ENCODE measurements at places on chromosomes 3 and 15.

DNA sequence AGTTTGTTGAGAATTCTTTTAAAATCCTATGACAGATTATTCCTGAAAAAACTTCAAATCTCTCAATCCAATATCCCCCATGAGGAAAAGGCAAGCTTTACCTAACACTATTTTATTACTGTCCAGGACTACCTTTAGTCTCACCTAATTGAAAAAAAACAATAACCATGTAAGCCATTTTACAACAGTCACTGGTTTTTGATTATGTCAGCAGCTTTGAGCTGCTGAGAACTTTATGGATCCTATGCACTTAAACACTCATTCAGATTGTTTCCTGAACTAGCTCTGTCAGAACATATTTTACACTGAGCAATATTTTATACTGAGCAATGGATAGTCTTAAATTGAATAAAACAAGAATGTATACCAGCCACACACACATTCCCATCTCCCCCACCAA, 79.9 kb downstream of the ZBBX start:
- no peak for DNase-seq

DNA sequence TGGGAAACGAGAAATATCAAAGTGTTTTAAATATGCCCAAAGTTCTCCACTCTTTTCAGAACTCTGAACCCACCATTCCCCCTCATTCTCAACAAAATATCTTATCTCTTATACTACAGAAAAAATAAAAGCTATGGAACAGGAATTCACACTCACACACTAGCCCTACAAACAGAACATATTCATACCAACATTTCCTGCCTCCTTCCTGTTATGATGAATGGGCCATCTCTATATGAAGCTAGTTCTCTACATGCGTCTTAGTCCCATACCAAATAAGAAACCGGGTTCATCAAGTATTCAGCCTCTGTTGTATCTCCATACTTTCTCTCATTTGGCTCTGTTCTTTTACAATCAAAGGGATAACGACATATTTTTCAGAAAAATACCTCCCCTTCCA, 72.6 kb downstream of the PLSCR2 start:
- no peak for DNase-seq

- no peak for DNase-seq
Measured at GRCh38 chr3:123286308-123287023, 84.7 kb downstream of the SEC22A start.

DNA sequence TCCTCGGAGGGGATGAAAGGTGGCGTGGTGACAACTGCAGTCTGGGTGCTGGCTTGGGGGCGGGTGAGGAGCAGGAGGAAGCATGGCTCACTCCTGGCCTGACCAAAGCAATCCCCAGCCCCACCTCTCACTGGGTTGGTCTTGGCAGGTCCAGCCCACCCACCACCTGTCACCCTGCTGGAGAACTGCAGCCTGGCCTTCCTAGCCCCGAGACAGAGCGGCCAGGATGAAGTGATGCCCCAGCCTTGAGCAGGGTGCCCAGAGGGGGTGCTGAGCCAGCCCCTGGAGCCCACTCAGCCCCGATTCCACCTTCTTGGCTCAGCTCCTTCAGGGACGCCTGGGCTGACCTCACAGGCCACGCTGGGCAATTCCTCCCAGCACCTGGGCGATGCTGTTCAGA, 89.9 kb downstream of the IQSEC1 start:
- no peak for DNase-seq

DNA sequence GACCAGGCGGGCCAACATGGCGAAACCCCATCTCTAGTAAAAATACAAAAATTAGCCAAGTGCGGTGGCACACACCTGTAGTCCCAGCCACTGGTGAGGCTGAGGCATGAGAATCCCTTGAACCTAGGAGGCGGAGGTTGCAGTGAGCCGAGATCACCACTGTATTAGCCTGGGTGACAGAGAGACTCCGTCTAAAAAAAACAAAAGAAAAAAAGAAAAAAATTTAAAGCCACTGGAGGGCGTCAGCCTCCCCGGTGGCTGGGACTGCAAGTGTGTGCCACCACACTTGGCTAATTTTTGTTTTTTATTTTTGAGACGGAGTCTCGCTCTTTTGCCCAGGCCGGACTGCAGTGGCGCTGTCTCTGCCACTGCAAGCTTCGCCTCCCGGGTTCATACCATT, 7.9 kb downstream of the RTF1 start:
- DNase-seq = no peak

DNA sequence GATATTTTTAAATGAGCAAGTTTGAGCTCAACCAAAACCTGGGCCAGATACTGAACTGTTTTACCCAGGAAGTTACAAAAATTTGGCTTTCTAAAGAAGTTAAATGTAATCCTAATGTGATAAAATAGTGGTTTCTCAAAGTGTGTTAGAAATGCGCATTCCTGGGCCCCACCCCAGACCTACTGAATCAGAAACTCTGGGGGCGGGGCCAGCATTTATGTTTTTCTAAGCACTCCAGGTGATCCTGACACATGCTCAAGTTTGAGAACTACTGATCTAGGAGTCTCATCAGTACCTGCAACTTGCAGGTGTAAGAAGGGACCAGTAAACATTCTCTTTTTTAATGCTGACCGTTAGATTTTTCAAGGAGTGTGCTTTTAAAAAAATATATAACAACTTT, 190.6 kb downstream of the VPS13C start:
- no peak for DNase-seq

DNA sequence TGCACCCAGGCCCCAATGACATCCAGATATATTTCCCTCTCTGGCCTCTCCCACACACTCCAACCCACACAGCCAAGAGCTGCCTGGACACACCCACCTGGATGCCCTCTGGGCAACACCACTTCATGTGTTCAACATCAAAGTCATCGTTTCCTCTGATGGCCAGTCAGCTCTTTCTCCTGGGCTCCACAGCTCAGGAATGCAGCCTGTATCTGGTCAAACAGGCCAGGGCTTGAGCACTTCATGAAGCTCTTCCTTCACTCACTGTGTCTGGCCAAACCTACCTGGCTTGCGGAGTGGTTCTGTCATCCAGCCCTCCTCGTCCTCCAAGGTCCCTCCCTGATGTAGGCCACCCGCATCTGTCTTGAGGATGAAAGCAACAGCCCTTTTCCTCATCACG, 35.8 kb upstream of the SLC6A11 start:
- DNase-seq = no peak

DNA sequence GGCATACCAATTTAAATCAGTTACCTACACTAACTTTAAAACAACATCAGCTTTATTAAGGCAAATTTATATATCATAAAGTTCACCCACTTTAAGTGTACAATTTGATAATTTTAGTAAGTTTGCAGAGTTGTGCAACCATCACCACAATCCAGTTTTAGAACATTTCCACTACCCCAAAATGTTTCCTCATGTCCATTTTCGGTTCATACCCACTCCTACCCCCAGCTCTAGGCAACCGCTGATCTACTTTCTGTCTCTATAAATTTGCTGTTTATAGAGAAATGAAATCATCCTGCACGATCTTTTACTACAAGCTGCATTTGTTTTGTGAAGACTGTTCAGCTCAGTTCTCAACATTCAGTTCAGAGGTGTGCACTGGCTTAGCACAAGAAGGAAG, 31.5 kb upstream of the FAM81A start:
- DNase-seq = no peak

DNA sequence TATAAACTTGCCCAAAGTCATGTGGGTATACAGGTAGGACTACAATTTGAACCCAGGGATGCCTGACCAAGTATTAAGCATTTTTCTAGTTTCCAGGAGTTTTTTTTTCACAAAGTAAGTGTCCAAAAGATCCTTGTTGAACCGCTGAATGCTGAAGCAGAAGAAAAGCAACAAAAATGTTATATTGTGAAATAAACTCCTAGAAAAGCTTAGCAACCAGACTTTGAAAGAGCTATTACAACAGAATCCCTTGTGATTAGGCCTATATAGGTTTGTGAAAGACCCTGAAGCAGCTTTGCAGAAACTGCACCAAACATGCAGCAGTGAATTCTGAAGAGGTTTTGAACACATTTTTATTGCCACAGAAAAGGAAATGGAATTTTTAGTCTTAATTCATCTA, 236.8 kb downstream of the TUSC7 start:
- DNase-seq = no peak

DNA sequence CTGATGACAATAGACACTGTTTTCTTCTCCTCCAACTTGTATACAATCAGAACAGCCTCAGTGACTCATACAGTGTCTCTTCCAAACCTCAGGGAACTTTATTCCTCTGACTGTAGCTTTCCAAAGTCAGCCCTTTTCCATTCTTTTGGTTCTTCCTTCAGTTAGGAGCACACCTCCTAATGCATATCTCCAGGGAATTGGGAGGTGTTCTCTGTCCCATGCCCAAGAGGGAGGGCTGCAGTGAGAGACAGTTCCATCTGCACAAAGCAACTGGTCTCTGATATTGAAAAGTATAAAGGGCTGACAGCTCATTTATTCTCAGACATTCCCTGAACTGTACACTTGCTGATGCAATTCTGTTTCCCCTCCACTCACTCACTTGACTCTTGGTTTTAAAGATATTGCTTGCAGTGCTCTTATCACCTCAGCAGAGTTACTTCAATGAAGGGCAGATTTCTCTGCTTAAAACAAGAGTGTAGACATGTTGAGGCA, 337.8 kb upstream of the TBC1D5 start:
- no peak for DNase-seq

- no peak for DNase-seq
Measured at GRCh38 chr3:99910752-99911290, 93.2 kb downstream of the CMSS1 start.

DNA sequence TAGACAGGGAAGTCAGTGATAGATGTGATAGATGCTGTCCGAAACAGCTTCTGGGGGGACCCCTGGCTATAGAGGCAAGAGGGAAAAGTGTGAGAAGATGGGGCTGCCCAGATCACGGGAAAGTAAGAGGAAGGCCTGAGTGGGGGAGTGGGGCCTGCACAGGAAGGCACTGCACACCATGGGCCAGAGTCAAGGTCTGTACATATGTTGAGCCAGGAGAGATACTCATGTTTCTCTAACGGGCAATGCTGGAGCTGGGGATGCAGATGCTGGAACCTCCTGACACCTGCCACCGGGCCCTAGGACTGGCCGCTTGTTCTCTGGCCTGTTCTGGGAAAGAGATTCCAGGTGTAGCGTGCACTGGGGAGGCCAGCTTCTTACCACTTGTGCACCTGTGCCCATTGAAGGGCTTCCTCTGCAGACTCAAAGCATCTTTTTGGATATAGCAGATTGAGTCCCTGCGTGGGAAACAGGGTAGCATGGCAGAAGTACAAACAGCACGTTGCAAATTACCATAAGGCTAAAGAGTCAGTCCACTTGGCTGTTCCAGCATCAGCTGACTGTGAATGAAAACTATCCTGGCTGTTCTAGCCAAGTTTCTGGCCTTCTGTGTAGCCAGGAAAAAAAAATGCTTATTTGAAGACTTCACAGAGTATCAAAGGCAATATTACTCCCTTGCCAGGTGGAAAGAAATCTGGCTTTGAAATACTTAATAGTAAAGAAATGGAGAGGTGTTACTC, 77.1 kb upstream of the GSK3B start:
- no peak for DNase-seq

DNA sequence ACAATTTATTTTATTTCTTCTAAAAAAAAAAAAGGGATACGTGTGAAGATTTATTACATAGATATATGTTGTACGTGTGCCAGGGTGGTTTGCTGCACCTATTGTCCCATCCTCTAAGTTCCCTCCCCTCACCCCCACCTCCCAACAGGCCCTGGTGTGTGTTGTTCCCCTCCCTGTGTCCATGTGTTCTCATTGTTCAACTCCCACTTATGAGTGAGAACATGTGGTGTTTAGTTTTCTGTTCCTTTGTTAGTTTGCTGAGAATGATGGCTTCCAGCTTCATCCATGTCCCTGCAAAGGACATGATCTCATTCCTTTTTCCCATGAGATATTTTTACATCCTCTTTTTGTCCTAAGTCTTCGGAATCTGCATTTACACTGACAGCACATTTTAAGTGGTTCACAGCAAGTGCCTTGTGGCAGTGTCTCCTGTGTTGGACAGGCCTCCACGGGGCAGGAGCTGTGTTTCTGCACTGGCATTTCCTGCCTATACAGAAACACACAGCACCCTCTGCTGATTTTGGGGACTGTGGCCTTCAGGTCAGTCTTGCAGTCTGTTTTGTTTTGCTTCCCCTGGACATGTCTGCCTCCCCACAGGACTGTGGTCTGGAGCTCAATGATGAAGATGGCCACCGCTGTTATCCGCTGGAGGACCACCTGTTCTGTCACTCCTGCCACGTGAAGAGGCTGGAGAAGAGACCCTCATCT, 12.7 kb upstream of the SACM1L start:
- DNase-seq = no peak

DNA sequence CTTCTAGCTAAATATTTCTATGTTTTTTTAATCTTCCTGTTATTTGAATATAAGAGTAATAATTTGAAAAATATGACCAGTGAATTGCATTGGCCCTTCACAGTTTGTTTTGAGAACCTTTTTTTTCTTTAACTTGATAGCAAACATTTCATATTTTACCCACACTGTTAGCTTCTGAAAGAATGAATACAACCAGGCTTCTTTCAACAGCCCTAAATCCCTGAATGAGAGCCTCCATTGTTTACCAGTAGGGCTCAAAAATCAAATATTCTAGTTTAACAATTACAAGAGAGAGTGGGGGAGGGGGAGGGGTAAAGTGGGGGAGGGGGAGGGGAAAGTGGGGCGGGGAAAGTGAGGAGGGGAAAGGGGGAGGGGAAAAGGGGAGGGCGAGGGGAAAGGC, 14.5 kb upstream of the TOP2B start:
- DNase-seq = no peak

DNA sequence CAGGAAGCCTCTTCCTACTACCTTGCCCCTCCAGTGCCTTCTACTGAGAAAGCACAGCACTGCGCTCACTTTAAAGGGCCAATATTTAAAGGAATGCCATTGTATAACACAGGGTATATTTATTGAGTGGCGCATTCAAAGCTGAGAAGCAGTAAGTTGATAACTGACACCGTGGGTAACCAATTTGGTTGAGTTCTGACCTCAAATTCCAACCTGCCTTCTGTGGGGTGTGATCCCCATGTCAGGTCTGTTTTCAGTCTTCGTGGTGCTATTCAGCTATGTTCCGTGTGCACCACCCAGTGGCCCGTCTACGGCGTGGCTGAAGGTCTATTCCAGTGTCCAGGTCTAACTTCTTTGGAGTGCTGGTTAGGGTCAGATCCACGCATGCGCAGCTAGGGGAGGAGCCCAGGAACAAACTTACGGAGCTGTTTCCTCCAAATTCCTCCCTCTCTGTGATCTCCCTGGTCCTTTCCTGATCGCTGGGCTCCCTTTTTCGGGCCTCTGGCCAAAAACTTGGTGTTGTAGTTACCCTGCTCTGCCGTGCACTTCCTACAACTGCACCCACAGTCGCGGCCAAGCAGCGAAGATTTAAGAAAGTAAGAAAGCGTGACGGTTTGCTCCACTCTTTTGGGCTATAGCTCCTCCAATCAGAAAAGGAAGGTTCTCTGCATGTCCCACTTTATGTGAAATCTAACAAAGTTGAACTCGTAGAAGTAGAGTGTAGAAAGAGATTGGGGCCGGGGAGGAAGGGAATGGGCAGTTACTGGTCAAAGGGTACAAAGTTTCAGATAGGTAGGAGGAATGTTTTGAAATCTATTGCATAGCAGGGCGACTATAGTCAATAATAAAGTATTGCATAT, 7.7 kb downstream of the LRRC2 start:
- no peak for DNase-seq

GRCh38 chr3:180275176-180275575, 238.4 kb upstream of the PEX5L start:
- DNase-seq = no peak

Data from AG04449 (cell line).